H9 (cell line): ENCODE measurements at places on chromosomes 4 and X. TPM values are rescaled to one million over a fixed set of nuclear protein-coding genes. Genes with fewer than 3 reads are reported as not detected.

GRCh38 chr4:96193061-96193460 lies 353.2 kb downstream of the PDHA2 start:
- no peaks in the 10 kb centered on the region for H3K27me3 ChIP-seq
- no peak overlapping the region for H3K4me3 ChIP-seq
- no peaks in the 10 kb centered on the region for H3K4me1 ChIP-seq
- DNase-seq: no peak
- no peak overlapping the region for H3K27ac ChIP-seq

DNA sequence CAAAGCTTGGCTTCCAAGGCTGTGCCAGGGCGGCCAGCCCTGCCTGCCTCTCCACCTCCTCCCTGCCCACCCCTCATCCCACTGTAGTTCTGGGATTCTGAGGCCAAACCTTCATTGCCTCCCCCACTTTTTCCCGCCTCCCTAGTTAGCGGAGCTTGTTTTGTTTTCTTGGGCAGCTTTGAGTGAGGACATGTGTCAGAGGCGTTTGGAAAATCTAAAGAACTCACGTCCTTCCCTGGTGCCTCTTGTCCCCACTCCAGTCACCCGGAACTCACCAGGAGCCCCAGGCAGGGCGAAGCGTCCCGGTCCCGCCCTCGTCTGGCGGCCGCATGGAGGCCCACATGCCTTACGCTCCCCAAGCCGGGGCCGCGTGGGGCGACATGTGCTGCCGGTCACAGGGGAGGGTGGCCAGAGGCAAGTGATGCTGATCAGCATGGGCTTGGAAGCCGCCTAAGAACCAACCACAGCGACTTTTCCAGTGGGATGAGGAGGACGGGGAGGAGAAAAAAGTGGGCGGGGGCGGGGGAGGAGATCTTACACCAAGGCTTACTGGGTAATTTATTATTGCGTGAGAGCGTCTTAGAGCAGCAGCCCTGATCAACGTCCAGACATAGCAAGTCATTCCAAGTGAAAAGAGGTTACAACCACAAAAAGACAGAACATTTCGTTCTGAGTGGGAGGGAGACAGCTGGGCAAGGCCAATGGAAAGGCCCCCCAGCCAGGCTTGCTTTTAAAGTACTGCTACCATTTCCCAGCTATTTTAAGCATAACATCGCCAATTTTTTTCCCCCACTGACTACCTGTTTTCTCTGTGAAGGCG lies 48.5 kb downstream of the PRPS1 start:
- H3K4me1 ChIP-seq: no peaks in the 10 kb centered on the region; the same call in 1 of the 2 replicates
- no peaks in the 10 kb centered on the region; the same call in 1 of the 2 replicates for H3K27me3 ChIP-seq
- no peak overlapping the region; the same call in 2 of the 3 replicates for H3K4me3 ChIP-seq
- H3K36me3 ChIP-seq: no peaks in the 10 kb centered on the region

GRCh38 chr4:47536966-47537365 lies 51.9 kb downstream of the ATP10D start:
- no peak overlapping the region for H3K27ac ChIP-seq
- no peaks in the 10 kb centered on the region for H3K36me3 ChIP-seq
- DNase-seq: no peak
- H3K4me3 ChIP-seq: no peak overlapping the region

GRCh38 chr4:122788935-122789334 lies 37.7 kb upstream of the FGF2 start:
- H3K27ac ChIP-seq: peak overlapping the region; percentile 62
- no peak for DNase-seq

- H3K4me3 ChIP-seq: no peak overlapping the region
- no peak overlapping the region for H3K27ac ChIP-seq
- H3K4me1 ChIP-seq: no peaks in the 10 kb centered on the region; the same call in 1 of the 2 replicates
- H3K36me3 ChIP-seq: peaks cover 64% of the 10 kb centered on the region
Observed at GRCh38 chrX:55005256-55005655, 5.1 kb downstream of the APEX2 start.

- H3K4me3 ChIP-seq: no peak overlapping the region
- H3K27ac ChIP-seq: no peak overlapping the region
- no peaks in the 10 kb centered on the region for H3K27me3 ChIP-seq
- H3K36me3 ChIP-seq: no peaks in the 10 kb centered on the region
- H3K4me1 ChIP-seq: no peaks in the 10 kb centered on the region
- DNase-seq: no peak
Observed at GRCh38 chr4:126051689-126052424, 737.1 kb downstream of the FAT4 start.

DNA sequence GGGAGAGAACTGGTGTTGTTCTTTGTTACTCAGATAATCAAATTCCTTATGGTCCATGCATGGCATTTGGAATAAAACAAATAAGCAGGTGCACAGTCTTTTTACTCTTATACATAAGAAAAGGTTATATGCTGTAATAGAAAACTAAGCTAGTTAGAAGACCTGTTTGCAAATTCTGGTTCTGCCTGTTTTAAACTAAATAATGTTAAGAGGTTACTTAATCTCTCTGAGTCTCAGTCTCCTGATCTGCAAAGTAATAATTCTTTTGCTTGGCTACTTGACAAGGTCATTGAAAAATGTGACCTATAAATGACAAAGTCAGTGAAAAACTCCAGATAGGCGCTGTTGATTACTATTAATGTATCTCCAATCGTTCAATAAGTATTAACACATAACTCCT lies 42.5 kb upstream of the ANXA3 start:
- H3K36me3 ChIP-seq: peaks cover 31% of the 10 kb centered on the region
- no peak for DNase-seq
- H3K27me3 ChIP-seq: no peaks in the 10 kb centered on the region
- H3K27ac ChIP-seq: no peak overlapping the region
- H3K4me3 ChIP-seq: no peak overlapping the region

- DNase-seq: peak; percentile 62
- H3K27me3 ChIP-seq: peaks cover 45% of the 10 kb centered on the region
- no peak within 1 kb of the TSS for H3K27ac ChIP-seq
Observed at GRCh38 chrX:11665168-11666111, at the start of gene ARHGAP6. Gene ARHGAP6, minus strand, starts transcription at chrX:11665920. Its CDS starts 1,092 bp downstream, at chrX:11664828.

GRCh38 chr4:73725985-73726384 lies 14.4 kb upstream of the CXCL8 start:
- no peaks in the 10 kb centered on the region for H3K36me3 ChIP-seq
- H3K27ac ChIP-seq: no peak overlapping the region
- H3K27me3 ChIP-seq: no peaks in the 10 kb centered on the region
- peaks cover 2% of the 10 kb centered on the region; the same call in 1 of the 2 replicates for H3K4me1 ChIP-seq

GRCh38 chr4:188300385-188300784 lies 161.1 kb downstream of the TRIML1 start:
- no peak overlapping the region for H3K4me3 ChIP-seq
- H3K36me3 ChIP-seq: peaks cover 16% of the 10 kb centered on the region
- DNase-seq: no peak
- no peaks in the 10 kb centered on the region; the same call in 1 of the 2 replicates for H3K4me1 ChIP-seq
- no peaks in the 10 kb centered on the region for H3K27me3 ChIP-seq

DNA sequence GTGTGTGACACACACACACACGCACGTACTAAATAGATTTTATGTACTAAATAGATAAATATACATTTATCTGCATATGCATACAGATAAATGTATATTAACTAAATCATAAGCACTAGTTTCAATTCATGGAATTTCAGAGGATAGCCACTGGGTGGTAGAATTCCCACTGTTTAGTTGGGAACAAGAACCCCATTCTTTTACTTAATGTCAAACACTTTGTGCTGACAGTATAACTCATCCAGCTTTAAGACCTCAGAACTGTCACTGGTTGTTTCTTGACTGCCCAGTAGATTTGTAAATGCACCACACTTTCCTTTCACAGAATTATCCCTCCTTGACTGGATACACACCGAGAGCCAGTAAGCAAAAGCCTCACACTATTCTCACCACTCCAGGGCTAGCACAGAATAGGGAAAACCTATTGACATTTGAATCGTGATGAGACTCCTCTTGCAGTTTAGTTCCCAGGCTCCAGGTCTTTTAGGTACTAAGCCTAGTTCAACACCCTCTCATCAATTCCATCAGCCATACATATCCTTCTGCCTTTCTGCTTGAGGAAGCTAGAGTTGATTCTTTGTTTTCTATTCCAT lies 32.4 kb downstream of the PPARGC1A start:
- no peak overlapping the region for H3K4me3 ChIP-seq
- H3K27ac ChIP-seq: no peak overlapping the region
- H3K4me1 ChIP-seq: no peaks in the 10 kb centered on the region
- peaks cover 4% of the 10 kb centered on the region for H3K36me3 ChIP-seq
- no peak for DNase-seq
- H3K27me3 ChIP-seq: no peaks in the 10 kb centered on the region

DNA sequence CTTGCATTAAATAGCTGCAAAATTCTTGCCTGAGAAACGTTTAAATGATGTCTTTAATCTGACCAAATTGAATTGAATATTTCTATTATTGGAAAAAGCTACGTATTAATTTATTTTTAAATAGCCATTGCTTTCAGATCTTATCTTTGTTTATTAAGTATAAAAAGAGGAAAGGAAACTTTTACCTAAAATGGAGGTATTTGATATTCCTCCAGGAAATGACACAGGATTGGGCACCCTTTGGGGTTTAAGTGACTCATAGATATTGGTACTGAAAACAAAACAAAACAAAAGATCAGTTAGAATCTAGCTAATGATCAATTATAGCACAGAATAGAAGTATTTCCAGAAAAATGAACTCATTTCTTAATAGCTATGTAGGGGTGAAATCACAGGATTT lies 34.1 kb downstream of the PLS3 start:
- peaks cover 14% of the 10 kb centered on the region for H3K36me3 ChIP-seq
- H3K27me3 ChIP-seq: no peaks in the 10 kb centered on the region

DNA sequence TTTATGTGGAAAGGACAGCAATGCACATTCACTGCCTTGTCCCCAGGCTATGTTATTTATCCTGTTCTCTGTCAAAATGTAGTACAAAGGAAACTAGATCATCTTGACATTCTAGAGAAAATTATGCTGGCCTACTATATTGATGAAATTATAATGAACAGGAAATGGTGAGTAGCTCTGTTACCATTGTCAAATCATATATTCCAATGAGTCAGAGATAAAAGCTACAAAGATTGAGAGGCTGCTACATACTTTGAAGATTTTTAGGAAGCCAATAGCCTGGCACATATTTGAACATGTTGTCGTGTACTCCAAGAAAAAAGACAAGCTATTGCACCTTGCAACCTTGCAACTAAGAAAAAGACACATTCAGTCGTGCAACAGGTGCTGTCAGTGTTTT lies 52.7 kb upstream of the TET2 start:
- H3K36me3 ChIP-seq: peaks cover 2% of the 10 kb centered on the region; the same call in 2 of the 3 replicates
- no peaks in the 10 kb centered on the region for H3K4me1 ChIP-seq
- no peak for DNase-seq

The PAGE5 gene
- not detected in 2 replicates for total RNA-seq
